Activated T-cell treated with anti-CD3 and anti-CD28 coated beads, Interleukin-2, amount 50 U/mL, for 72 hours (primary cell): ENCODE measurements at places on chromosomes 12 and 14. TPM values are rescaled to one million over a fixed set of nuclear protein-coding genes. Genes with fewer than 3 reads are reported as not detected.

DNA sequence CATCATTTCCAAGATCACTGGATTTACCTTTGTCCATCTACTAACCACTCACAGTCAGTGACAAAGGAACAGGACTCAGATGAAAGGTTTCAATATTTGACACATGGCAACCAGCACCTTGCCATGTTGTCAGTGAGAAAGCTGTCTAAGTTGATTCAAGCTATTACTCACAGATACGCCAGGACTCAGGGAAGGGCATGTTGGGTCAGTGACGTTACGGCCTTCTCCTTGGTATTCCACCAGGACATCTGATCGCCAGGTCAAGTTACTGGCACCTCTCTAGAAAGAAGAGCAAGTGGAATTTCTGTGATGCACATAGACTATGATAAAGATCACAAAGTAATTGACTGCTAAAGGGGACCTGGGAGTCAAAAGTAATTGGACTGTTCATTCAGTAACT, 36.4 kb downstream of the GNS start:
- peaks cover 4% of the 10 kb centered on the region for H3K36me3 ChIP-seq
- DNase-seq, result no peak
- H3K4me1 ChIP-seq, result peaks cover 6% of the 10 kb centered on the region
- H3K27me3 ChIP-seq, result no peaks in the 10 kb centered on the region
- H3K4me3 ChIP-seq, result no peak overlapping the region
- no peak overlapping the region for H3K27ac ChIP-seq

DNA sequence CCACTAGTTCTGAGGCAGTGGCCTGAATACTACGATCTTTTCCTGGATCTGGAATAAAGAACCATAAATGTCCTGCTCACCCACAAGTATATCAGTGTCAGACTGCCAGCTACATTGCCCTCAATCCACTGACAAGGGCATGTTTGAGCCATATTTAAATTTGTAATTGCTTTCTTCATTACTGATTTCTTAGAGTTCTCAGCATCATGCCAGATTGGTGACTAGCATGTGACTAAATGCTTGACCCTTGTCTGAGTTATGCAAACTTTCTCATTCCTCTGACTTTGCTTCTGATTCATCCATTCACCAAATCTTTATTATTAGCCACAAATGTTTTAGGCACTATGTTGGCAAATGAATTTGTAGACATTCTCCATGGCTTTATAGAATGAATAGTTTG, 143.6 kb upstream of the SLC16A7 start:
- no peak overlapping the region for H3K4me3 ChIP-seq
- no peaks in the 10 kb centered on the region for H3K36me3 ChIP-seq
- H3K4me1 ChIP-seq, result no peaks in the 10 kb centered on the region
- H3K27me3 ChIP-seq, result no peaks in the 10 kb centered on the region

Gene UNC119B
- total RNA-seq, result 40.5 TPM

DNA sequence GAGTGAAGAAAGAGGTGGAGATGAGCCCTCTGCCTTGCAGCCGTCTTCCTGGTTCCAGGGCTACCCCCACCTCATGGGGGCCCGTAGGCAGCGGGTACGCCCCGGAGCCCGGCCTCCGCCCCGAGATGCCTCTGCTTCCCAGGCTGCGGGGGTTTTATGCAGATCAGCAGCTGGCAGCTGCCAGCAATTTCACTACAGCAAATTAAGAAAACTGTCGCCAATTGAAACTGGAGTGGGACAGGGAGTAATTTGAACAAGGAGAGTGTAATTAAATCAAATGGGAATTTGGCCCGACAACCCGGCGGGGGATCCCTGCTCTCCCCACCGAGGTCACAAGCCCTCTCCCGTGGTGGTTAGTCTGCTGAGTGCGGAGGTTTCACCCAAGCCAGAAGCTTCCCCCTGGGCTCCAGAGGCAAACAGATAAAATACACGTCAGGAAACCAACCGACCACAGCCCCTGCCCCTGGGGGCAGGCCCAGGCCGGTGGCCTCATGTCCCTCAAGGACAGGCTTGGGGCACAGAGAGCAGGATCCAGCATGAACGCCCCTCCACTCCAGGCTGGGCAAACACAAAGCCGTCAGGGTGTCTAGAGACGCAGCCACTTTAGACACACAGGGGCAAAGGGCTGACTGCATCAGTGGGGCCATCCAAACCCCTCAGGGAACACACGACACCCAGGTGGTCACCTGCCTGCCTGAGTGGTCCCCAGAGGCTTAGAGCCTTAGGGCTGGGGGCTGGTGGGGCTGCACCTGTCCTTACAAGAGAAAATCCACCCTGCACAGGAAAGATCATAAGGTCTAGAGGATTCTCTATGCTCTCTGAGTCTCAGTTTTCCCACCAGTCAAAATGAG, 53.8 kb downstream of the TESC start:
- no peaks in the 10 kb centered on the region for H3K27me3 ChIP-seq
- no peaks in the 10 kb centered on the region for H3K4me1 ChIP-seq
- no peaks in the 10 kb centered on the region for H3K36me3 ChIP-seq
- DNase-seq, result no peak
- H3K27ac ChIP-seq, result no peak overlapping the region
- no peak overlapping the region for H3K4me3 ChIP-seq

Gene OAS3
- 39.3 TPM for total RNA-seq

- no peaks in the 10 kb centered on the region for H3K4me1 ChIP-seq
- no peak overlapping the region for H3K27ac ChIP-seq
- no peak for DNase-seq
- no peak overlapping the region for H3K4me3 ChIP-seq
- no peaks in the 10 kb centered on the region for H3K27me3 ChIP-seq
- H3K36me3 ChIP-seq, result no peaks in the 10 kb centered on the region
These were observed 316.1 kb upstream of the TBX3 start for GRCh38 chr12:115000038-115000437.

Gene PTGER2
- total RNA-seq, result 9.6 TPM

DNA sequence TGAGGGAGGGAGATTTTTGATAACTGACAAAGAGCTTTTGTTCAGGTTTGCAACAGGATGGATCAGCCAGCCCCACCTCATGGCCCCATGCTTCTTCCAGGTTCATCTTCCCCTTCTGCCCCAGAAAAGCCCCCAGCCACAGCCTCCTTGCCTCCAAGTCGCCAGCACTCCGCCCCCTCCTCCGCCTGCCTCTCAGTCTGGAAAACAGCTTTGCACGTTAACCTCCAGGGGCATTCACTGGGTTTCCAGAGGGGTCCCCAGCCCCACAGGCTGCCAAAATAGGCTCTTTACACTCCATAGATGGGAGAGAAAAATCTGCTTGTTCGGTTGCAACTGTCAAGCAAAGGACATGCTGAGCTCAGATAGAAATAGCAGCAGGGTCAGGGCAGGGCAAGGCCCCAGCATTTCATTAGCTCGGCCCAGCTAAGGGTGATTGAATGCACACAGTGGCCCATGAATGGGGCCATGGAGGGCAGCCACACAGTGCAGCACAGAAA, 253.6 kb downstream of the ZFP36L1 start:
- no peaks in the 10 kb centered on the region for H3K27me3 ChIP-seq
- H3K4me3 ChIP-seq, result no peak overlapping the region
- no peak overlapping the region for H3K27ac ChIP-seq
- DNase-seq, result no peak
- no peaks in the 10 kb centered on the region for H3K36me3 ChIP-seq
- H3K4me1 ChIP-seq, result no peaks in the 10 kb centered on the region

DNA sequence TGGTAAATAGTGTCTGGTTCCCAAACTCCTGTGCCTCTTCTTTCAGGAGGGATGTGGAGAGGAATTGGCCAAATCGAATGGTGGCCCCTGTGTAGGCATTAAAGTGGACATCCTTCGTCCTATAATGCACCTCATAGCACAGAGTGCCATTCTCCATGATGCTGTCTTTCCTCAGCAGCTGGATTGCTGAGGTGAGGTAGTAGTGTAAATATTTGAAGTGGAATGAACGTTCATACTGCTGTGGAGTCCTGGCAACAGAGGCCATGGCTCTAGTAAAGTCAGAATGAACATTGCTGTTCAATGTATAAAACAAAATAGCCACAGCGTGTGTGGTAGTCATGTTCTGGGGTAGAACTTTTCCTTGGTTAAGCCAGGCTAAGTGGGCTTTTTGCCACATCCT, 2.7 kb downstream of the ART4 start:
- no peaks in the 10 kb centered on the region for H3K36me3 ChIP-seq
- DNase-seq, result no peak
- H3K27me3 ChIP-seq, result peaks cover 19% of the 10 kb centered on the region
- peaks cover 11% of the 10 kb centered on the region for H3K4me1 ChIP-seq
- no peak overlapping the region for H3K4me3 ChIP-seq

DNA sequence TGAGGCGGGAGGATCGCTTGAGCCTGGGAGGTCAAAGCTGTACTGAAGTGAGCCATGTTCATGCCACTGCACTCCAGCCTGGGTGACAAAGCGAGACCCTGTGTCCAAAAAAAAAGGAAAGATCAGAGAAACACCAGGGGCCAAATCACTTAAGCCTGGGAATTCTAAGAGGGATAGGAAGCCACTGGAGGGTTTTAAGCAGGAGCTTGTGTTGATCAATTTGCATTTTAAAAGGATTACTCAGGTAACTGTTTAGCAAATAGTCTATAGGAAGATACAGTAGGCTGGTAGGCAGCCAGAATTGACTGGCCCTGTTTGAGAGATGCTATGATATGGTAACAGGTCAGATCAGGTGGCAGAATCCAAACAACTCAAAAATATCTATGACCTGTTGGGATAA, 162.7 kb downstream of the SPTSSA start:
- H3K4me3 ChIP-seq, result no peak overlapping the region
- H3K27me3 ChIP-seq, result no peaks in the 10 kb centered on the region
- DNase-seq, result no peak
- H3K27ac ChIP-seq, result no peak overlapping the region
- H3K4me1 ChIP-seq, result no peaks in the 10 kb centered on the region

GRCh38 chr12:94892544-94893267, 110.8 kb downstream of the NDUFA12 start:
- no peaks in the 10 kb centered on the region for H3K4me1 ChIP-seq
- no peaks in the 10 kb centered on the region for H3K36me3 ChIP-seq
- no peak for DNase-seq
- H3K27ac ChIP-seq, result no peak overlapping the region
- H3K27me3 ChIP-seq, result peaks cover 6% of the 10 kb centered on the region
- no peak overlapping the region for H3K4me3 ChIP-seq
